ENCODE measurements at places on chromosomes 1 and 21.

DNA sequence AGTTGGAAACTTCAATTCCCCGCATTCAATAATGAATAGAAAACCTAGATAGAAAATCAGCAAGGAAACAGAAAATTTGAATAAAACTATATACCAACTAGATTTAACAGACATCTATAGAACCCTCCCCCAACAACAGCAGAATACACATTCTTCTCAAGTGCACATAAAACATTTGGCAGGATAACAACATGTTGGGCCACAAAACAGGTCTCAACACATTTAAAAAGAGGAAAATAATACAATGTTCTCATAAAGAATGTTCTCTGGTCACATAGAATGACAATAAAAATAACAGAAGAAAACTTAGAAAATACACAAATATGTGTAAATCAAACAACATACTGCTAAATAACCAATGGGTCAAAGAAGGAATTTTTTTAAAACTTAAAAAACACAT is 24.9 kb downstream of the ITGB3BP start:
- DNase-seq: no peak

GRCh38 chr1:50978852-50979781 is 9.1 kb downstream of the CDKN2C start:
- no peak for DNase-seq

- DNase-seq: no peak
These were observed 4.5 kb upstream of the DDX59 start for GRCh38 chr1:200673952-200674823.

DNA sequence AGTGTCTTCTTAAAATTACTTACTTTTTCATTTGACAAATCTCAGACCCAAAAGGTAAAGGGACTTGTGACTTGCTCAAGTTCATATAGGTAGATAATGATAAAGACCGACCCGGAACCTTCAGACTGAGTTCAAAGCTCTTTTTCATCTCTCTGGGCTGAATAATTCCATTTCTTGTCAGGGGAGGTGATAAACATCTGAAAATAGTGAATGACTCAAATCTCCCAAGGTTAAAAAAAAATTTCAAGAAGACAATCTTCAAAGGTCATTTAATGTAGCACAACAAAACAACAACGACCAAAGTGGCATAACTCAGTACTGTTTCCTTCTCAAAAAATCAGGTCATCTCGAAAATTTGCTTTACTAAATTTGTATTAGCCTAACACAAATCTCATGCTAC is 20.6 kb downstream of the LUZP1 start:
- DNase-seq: no peak

GRCh38 chr1:106962591-106962990 is 93.9 kb upstream of the PRMT6 start:
- no peak for DNase-seq

Measured in HT-29 (cell line).